ENCODE measurements at places on chromosomes 3 and 15. TPM values are rescaled to one million over a fixed set of nuclear protein-coding genes. Genes with fewer than 3 reads are reported as not detected.

CYP1A2 gene
- 3.0 TPM for total RNA-seq

ISL2 gene
- not detected for total RNA-seq

GOLGA8M gene
- 7.9 TPM for total RNA-seq

OR5K2 gene
- not detected for total RNA-seq

TRIM71 gene
- total RNA-seq, result under 0.01 TPM

SEMA3G gene
- 8.2 TPM for total RNA-seq

GABRG3 gene
- total RNA-seq, result not detected

Measured in thyroid gland (tissue), 4 donors.